ENCODE measurements at places on chromosomes 16 and 17.

DNA sequence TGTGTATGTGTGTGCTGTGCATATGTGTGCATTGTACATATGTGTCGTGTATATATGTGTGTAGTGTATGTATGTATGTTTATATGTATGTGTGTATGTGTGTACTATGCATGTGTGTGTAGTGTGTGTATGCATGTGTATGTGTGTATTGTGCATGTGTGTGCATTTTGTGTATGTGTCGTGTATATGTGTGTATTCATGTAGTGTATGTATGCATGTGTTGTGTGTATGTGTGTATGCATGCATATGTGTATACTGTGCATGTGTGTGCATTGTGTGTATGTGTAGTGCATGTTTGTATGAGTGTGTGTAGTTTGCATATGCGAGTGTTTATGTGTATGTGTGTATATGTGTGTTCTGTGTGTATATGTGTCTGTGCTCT, 15.5 kb upstream of the CCL17 start:
- DNase-seq: no peak

DNA sequence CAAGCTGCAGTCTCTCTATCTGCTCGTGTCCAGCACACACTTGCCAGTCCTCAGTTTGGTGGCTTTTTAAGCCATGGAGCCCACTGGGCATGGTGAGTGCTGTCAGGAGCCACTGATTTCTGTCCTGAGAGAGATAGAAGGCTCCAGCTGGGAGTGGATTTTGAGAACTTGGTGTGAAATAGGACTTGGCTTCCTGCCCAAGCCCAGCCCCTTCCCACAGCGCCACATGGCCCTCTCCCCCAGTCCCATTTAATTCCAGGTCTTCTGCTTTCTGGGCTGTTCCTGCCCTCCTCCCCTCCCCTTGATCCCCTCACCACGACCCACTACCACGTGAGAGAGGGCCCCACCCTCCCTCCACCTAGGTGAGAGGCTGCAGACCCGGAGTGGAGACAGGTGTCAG, 14.4 kb upstream of the ABCC3 start:
- no peak for DNase-seq

DNA sequence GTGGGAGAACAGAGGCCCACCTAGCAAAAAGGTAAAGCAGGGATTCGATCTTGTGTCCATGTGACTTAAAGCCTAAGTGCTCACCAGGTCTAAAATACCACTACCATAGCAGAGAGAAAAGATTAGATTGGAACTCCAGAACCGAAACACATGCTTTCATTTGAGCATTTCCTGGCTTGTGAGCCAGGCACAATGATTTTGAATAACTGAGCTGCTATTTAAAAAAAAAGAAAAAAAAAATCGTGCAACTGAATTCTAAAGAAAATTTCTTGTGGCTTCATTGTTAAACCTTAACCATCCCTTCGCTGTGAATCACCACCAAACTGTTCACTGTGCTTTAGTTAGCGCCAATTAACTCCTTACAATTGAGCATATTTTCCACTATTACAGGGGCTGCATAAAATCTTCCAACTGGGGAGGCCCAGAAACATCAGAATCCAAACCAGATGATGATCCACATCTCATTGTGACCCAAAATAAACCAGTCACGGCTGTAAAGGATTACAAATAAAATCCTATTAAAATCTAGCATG, 366.4 kb upstream of the ERCC4 start:
- DNase-seq: no peak

- no peak for DNase-seq
Measured at GRCh38 chr17:71635187-71635586, 485.6 kb upstream of the SOX9 start.

- no peak for DNase-seq
Measured at GRCh38 chr16:31118223-31119155, 1.0 kb downstream of the KAT8 start.

- no peak for DNase-seq
Measured at GRCh38 chr16:180101-180675, at the start of gene HBQ1. Gene HBQ1, plus strand, starts transcription at chr16:180459. Its CDS starts 28 bp downstream, at chr16:180487.

DNA sequence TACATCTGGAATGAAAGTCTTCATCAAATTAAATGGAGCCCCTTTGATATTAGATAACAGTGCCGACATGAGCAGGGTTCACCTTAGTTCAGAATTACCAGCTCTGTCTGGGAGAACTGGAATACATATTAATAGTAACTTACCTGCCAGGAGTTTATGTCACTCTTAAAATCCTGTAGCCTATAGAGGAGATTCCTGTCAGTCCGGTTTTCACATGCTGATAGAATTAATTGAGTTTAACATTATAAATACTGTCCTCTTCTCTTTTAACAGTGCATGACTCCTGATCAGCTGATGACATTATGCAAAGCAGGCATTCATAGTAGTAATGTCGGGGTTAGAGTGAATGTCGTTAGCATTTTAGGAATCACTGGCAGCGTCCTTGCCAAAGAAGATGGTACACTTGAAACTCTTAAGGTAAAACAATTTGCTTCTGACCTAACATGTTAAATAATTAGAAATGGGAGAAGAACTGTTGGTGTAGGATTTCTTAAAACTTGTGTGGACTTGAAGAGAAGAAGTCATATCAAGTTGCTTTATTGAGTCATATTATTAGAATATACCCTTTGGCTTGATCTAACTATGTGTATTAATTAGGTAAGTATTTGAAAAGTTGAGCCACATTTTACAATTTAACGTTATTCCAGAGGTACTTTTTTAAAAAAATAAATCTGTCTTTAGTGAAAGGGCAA, 34.3 kb downstream of the HEATR3 start:
- DNase-seq: no peak

DNA sequence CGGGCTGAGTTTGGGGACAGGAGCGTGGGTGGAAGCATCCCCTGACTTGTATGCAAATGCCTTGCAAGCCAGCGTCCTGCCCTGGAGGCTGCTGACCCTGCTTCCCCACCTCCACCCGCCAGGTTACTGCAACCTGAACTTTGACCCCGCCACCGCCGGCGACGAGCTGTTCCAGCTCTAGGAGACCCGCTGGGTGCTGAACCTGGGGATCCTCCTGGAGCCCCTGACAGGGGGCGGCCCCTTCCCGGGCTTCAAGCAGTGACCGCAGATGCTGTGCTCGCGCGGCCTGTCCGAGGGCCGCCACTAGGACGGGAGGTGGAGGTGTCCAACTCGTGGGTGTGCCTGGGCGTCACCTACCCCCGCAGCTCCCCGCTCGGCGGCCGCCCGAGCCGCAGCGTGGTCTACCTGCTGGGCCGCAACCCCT, 10.7 kb upstream of the SLC16A5 start:
- DNase-seq: no peak

DNA sequence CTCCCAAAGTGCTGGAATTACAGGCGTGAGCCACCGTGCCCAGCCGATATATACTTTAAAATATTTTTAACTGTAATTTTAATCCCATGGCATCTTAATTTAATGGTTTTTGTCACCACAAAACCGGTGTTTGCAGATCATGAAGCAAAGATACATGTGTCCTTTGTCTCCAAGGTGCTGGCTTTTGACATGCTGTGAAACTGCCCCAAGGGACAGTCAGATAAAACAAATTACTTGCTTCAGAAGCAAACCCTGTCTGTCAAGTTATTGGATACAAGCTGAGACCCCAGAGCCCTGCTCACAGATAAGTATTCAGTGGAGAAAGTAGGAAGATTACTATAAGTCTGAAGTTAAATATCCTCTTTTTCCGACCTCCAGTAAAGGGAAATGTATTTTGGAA, 39.8 kb downstream of the ARL4D start:
- DNase-seq: no peak

DNA sequence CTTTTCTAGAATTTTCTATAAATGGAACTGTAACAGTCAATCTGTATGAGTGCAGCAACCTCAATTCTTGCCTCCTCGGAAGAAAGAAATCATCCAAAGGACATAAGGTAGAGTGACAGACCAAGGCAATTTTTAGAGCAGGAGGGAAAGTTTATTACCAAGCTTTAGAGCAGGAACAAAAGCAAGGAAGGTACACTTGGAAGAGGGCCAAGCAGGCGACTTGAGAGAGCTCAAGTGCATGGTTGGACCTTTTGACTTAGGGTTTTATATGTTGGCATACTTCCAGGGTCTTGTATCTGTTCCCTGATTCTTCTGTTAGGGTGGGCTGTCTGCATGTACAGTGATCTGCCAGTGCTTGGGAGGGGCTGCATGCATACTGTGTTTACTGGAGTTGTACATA, 50.3 kb downstream of the SCNN1G start:
- no peak for DNase-seq

GRCh38 chr16:81649561-81650184, 129.4 kb upstream of the PLCG2 start:
- DNase-seq: no peak

DNA sequence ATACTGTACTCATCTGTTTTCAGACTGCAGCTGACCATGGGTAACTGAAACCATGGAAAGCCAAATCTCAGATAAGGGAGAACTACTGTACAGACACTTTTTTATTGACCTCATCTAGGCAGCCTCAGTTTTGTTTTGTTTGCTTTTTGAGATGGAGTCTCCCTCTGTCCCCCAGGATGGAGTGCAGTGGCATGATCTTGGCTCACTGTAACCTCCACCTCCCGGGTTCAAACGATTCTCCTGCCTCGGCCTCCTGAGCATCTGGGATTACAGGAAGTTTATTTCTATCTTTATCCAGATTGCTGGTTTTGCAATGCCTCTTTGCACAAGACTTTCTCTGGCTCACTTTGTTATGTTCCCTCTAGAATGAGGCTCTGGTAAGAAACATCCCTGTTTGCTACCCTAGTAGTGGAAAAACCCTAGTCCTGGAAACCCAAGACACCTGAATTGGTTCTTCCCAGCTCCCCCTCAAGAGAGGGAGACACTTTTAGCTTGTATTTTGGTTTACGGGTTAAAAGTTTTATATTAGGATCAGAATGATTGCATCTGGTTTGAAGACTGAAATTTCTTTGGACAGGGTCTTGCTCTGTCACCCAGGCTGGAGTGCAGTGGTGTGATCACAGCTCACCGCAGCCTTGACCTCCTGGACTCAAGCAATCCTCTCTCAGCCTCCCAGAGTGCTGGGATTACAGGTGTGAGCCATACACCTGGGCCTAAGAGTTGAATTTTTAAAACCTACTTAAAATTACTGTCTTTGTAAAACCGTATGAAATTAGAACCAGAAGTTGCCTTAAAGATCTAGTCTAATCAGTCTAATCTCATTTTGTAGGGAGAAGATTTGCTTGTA, 38.9 kb downstream of the ZNF207 start:
- DNase-seq: no peak

- DNase-seq: no peak
Measured at GRCh38 chr16:52312716-52313115, 234.2 kb downstream of the TOX3 start.

- DNase-seq: no peak
Measured at GRCh38 chr16:3454093-3454492, 10.6 kb downstream of the NAA60 start.

DNA sequence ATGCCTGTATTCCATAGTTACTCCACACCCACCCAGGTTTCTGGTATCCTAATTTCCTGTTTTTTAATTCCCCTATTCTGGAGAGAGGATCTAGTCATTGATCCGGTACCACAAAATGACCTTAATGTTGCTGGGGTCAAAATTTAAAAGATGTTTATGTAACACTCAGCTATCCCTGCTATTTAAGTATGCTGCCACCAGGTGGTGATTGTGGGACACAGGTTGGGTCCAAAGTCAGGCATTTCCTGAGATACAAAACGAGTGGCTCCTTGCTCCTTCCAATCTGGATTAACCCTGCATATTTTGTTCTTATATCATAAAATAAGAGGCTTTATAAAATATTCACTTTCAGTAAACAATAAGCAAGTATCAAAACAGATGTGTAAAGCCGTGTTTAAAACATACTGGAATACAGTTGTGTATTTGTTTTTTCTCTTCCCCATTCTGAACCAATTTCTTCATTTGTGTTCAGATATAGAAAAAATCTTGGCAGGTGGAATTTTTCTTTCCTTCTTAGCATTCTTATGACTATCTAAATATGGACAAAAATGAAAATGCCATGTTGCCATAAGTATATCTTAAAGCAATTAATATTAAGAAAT, 16.3 kb downstream of the HS3ST4 start:
- DNase-seq: no peak

DNA sequence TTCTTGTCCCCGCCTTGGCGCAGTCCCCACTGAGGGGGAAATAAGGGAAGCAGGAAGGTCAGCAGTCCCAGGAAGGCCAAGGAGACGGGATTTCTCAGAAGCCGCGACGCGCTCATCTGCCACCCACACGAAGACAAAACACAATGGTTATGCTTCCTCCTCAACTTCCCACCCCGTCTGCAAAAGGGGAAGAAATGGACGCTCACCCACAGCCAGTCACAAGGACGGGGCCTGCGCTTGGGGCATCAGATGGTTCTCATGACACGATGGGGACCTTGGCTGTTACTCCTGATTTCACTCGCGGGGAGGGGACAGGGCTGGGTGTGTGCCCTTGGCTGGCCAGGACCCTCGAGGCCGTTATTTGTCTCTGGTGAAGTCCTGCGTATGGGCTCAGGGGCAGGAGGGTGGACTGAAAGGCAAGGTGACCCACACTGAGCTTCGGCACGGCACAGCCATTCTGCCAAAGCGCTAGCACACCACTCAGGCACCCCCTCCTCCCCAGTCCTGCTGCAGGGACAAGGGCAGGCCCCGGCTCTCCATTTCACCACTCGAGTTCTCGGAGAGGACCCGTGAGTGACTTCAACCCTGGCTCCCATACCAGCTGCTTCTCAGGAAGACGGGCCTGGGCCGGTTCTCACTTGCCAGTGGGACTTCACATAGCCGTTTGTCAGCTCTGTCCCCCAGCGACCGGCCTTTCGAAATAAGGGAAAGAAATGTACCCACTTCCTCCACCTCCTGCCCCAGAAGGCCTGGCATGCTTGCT, 84.5 kb downstream of the ABR start:
- no peak for DNase-seq

GRCh38 chr17:61314368-61315078, 85.1 kb upstream of the TBX2 start:
- no peak for DNase-seq

GRCh38 chr17:40980596-40980995, 3.5 kb downstream of the KRT40 start:
- no peak for DNase-seq

All from GM06990 (cell line).